CD4-positive, alpha-beta T cell (primary cell): ENCODE measurements at places on chromosomes 7 and 10. TPM values are rescaled to one million over a fixed set of nuclear protein-coding genes. Genes with fewer than 3 reads are reported as not detected.

DNA sequence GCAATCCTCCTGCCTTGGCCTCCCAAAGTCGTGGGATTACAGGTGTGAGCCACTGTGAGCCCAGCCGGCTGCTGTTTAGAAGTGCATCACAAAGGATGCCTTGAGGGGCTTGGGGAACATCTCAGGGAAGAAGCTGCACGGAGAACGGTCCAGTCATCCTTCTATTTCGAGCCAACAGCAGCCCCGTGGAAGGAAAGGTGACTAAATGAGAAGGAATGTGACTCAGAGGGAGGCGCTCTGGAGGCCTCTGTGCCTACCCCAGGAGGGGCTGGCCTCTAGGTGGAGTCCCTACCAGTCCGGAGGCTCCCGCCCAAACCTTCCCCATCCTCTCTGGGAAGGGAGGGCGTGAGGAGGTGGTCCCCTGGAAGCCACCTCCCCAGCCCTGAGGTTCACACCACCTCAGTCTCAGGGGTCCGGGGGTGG is 76.2 kb downstream of the CTBP2 start:
- H3K27ac ChIP-seq: no peak overlapping the region
- no peak overlapping the region for H3K4me3 ChIP-seq
- no peaks in the 10 kb centered on the region for H3K36me3 ChIP-seq
- DNase-seq: no peak

Gene PSD
- 17.8 TPM for total RNA-seq

GRCh38 chr7:157618823-157619606 is 282.2 kb downstream of the DNAJB6 start:
- no peak overlapping the region for H3K27ac ChIP-seq
- no peaks in the 10 kb centered on the region for H3K36me3 ChIP-seq
- H3K4me3 ChIP-seq: no peak overlapping the region
- H3K27me3 ChIP-seq: no peaks in the 10 kb centered on the region
- peaks cover 21% of the 10 kb centered on the region for H3K4me1 ChIP-seq

Gene TMEM225B
- 1.0 TPM for total RNA-seq

GRCh38 chr10:108562105-108562504 is 1361.2 kb downstream of the XPNPEP1 start:
- no peak overlapping the region for H3K4me3 ChIP-seq
- H3K36me3 ChIP-seq: no peaks in the 10 kb centered on the region
- no peak for DNase-seq

Gene NYAP1
- total RNA-seq: 0.66 TPM

DNA sequence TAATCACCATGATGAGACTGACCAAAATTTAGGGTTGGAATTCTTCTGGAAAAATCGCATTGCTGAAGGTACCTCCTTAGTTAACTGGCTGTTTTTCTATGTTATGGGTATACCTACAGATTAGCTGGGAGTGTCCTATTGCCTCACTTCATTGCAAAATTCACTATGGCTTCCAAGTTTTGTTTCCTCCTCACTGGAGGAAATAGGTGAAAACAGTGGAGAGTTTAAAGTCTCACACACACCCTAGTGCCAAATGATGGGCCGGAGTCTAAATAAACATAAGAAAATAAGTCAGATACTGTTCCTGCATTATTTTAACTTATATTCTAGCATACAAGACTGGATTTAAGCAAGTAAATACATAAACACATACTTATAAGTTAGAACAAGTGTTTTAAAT is 98.2 kb downstream of the AHR start:
- no peak overlapping the region for H3K4me3 ChIP-seq
- no peak for DNase-seq
- H3K4me1 ChIP-seq: no peaks in the 10 kb centered on the region

DNA sequence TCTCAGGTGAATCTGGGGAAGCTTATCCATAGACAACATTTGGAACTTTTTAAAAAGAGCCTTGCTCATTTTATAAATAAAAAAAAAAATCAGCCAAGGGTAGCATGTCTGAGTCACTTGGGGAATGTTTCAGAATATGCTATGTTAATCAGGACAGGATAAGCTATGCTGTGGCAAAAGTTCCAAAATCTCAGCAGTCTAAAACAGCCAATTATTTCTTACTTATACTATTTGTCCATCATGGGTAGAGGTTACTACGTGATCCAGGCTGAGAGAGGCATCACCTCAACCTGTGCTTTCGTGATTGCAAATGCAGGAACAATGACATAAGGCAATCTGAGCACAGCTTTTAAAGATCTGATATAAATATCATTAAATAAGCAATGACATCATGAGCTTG is 6.5 kb downstream of the SLC13A1 start:
- H3K4me1 ChIP-seq: no peaks in the 10 kb centered on the region
- H3K36me3 ChIP-seq: no peaks in the 10 kb centered on the region
- H3K27ac ChIP-seq: no peak overlapping the region
- H3K27me3 ChIP-seq: no peaks in the 10 kb centered on the region
- H3K4me3 ChIP-seq: no peak overlapping the region

- no peaks in the 10 kb centered on the region for H3K27me3 ChIP-seq
- no peaks in the 10 kb centered on the region for H3K4me1 ChIP-seq
- H3K4me3 ChIP-seq: no peak overlapping the region
Observed at GRCh38 chr7:152596824-152597223, 79.1 kb downstream of the XRCC2 start.

DNA sequence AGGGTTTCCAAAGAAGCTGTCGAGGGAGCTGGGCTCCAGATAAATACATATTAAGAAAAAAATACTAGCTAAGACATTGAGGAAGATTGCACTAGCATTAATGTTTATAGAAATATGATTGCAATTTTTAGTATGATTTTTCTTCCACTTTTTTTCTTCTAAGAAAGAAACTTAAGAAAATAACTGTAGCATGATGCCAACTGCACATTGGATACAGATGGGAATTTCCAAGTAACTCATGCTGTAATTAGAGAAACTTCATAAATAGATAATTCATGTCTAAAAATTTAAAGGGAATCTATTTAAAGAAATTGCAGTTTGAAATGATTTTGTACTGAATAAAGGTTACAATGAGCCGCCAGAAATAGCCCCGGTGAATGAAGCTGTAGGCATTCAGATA is 119.4 kb downstream of the POLR1F start:
- no peaks in the 10 kb centered on the region for H3K27me3 ChIP-seq
- no peaks in the 10 kb centered on the region for H3K4me1 ChIP-seq
- no peak overlapping the region for H3K27ac ChIP-seq
- H3K36me3 ChIP-seq: no peaks in the 10 kb centered on the region

Gene MSS51
- 1.1 TPM for total RNA-seq

Gene OR2A42
- total RNA-seq: not detected

DNA sequence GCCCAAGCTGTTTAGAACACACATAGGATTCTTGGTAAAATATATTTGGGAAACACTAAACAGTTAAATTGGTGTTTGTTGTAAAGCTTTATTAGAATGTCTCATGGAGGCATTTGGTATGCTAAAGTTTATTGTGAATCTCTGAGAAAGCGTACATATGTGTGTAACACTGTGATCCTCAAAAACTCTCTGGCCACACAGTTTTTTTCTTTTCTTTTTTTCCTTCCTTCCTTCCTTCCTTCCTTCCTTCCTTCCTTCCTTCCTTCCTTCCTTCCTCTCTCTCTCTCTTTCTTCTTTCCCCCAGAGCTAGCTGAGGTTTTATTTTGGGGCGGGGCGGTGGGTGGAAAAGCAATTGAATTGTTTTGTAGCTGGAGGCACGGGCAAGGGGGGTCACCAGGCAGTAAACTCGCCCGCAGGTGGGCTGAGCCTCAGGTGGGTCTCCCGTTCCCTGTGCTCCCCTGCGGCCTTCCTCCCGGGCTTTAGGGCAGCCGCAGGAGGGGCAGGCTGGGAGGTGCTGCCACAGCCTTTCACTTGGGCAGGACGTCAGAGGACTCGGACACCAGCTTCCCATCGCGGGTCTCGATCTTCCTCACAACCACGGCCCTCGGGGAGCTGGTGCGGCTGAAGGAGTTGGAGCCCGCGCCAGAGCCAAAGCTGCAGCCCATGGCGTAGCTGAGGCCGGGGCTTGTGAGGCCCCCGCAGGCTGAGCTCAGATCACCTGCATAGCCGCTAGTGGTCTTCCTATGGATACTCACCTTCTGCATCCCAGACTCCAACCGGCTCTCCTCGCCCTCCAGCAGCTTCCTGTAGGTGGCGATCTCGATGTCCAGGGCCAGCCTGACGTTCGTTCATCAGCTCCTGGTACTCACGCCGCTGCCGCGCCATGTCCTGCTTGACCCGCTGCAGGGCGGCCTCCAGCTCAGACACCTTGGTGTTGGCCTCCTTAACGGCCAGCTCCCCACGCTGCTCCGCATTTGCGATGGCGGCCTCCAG is 459.0 kb downstream of the GATA3 start:
- no peaks in the 10 kb centered on the region for H3K27me3 ChIP-seq
- H3K36me3 ChIP-seq: no peaks in the 10 kb centered on the region
- H3K27ac ChIP-seq: no peak overlapping the region
- no peak for DNase-seq
- H3K4me1 ChIP-seq: no peaks in the 10 kb centered on the region
- H3K4me3 ChIP-seq: no peak overlapping the region

DNA sequence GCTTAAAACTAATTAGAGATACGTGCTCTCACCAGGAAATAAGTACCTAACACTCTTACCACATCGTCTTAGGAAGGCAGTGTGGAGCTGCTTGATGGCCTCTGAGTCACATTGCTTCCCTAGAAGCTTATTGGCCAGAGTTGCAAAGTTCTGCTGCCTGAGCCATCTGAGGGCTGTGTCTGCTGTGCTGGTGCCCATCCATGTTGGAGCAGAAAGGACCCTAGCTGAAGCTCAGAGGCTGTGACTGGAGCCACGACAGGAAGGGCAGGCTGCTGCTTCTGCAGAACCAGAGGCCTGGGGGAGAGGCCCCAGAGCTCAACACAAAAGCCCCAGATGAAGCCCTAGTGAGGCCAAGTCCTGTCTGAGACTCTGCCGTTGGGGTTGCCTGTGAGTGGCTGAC is 64.8 kb upstream of the IGFBP3 start:
- no peak overlapping the region for H3K27ac ChIP-seq
- DNase-seq: no peak
- no peak overlapping the region for H3K4me3 ChIP-seq
- no peaks in the 10 kb centered on the region for H3K36me3 ChIP-seq
- no peaks in the 10 kb centered on the region for H3K4me1 ChIP-seq

- H3K4me3 ChIP-seq: no peak overlapping the region
- H3K27me3 ChIP-seq: no peaks in the 10 kb centered on the region
- H3K36me3 ChIP-seq: no peaks in the 10 kb centered on the region
- no peaks in the 10 kb centered on the region for H3K4me1 ChIP-seq
- no peak overlapping the region for H3K27ac ChIP-seq
Observed at GRCh38 chr7:18900236-18900635, 217.2 kb downstream of the TWIST1 start.

- no peak overlapping the region for H3K4me3 ChIP-seq
- no peak overlapping the region for H3K27ac ChIP-seq
- DNase-seq: no peak
Observed at GRCh38 chr7:143329471-143330170, 13.7 kb downstream of the CLCN1 start.
